ENCODE measurements at places on chromosomes 2 and 18.

- DNase-seq, result no peak
Observed at GRCh38 chr2:241728627-241729026, 5.8 kb upstream of the D2HGDH start.

DNA sequence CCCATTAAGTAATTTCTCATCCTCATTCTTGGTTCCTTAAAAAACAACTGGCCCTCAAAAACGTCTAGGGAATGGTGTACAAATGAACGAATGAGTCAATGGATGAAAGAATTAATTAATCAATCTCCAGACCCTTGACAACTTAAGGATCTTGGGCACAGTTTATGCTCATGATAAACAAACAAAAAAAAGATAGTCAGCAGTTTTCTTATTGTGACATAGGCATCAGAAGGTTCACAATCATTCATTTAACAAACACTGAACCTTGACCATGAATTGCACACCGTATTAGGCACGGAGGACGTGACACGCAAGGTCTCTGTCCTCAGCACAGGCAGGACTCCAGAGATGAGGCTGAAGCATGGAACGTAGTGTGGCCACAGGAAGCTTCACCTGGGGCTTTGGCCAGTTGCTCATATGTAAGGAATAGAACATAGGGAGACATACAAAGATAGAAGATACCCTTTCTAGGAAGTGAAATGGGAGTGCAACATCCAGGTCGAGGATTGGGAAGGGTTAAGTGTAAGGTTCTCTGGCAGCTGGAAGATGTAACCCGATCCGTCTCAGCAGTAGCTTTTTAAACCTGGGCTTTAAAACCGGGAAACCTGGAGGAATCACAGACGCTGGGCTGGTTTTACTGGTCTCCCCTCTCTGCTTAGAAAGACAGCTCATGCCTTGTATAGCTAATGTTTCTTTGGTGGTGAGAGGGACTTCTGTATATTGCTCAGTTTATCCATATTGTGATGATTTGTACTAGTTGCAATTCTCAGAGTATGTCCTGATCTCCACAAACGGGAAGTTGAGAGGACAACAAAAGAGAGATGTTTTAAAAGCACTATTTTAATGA, 8.9 kb upstream of the LTBP1 start:
- DNase-seq, result no peak

GRCh38 chr18:58095655-58096054, 51.6 kb downstream of the NEDD4L start:
- no peak for DNase-seq

DNA sequence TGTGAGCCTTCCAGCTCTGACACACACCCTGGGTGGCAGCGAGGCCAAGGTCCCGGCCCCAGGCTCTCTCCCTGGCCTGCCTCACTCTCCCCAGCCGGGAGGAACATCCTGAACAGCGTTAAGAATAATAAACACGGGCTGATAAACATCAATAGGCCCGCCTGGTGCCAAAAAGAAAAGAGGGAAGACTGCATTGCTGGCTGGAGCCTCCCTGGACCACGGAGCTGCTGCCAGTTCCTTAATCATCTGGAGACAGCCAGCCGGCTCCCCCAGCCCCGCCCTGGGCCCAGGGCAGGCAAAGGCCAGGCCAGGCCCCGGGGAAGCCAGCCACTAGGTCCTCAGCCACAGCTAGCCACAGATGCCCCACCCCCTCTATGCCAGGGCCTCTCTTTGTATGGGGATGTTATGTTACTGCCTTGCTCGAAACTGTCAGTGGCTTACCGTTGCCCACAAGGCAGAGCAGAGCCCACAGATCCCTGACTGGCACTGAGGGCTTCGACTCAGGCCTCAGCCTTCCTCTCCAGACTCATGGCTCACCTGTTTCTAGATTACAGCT, 293.7 kb downstream of the DYSF start:
- no peak for DNase-seq

DNA sequence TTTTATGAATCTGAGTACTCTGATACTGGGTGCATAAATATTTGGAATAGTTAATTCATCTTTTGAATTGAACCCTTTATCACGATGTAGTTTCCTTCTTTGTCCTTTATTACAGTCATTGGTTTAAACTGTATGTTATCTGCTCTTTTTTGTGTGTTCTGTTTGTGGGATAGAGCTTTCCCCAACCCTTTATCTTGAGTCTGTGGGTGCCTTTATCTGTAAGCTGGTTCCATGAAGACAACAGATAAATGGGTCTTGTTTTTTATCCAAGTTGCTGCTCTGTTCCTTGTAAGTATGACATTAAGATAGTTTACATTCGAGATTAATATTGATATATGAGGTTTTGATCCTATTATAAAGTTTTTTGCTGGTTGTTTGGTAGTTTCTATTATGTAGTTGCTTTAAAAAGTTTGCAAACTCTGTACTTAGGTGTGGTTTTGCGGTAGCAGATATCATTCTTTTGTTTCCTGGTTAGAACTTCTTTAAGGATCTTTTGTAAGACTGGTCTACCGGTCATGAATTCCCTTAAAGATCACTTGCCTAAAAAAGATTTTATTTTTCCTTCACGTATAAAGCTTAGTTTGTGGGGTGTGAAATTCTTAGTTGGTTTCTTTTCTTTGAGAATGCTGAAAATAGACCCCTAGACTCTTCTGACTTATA, 1451.3 kb upstream of the SLC39A10 start:
- DNase-seq, result no peak

DNA sequence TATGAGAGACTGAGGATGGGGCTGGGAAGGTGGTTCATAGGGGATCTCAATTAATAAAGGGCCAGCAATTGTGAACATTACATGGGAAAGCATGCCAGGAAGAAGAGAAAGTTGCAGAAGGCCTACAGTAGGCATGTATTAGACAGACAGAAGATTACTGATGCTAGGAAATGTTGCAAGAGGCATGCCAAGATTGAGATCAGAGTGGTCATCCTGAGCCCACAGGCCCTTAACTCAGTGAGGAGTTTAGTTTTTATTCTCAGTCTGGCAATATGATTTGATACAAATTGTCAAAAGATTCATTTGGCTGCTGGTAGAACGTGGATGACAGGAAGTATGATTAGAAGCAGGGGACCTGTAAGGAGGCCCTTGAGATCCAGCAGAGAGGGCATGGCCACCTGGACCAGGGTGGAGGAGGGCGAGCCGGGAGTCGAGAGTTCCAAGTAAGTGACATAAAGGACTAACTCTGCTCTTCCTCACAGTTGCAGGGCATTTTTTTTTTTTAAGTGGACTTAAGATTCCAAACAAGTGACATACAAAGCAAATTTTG, 54.9 kb downstream of the EPHA4 start:
- DNase-seq, result no peak

DNA sequence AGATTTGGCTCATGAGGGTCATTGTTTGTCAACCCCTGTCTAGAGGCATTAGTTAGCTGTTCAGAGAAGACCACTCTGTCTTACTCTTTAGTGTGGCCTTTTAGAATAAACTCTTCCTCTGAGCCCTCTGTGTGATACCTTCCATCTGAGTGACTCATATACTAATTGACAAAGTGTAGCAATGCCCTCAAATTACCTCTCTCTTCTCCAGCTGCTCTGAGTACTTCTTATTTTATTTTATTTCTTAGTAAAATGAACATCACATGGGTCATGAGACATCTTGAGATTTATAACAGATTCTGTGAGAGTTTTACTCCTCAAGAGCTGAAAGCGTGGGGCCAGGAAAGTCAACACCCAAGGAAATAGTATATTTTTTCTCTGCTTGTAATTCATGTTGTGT, 67.4 kb downstream of the KCTD18 start:
- DNase-seq, result no peak

DNA sequence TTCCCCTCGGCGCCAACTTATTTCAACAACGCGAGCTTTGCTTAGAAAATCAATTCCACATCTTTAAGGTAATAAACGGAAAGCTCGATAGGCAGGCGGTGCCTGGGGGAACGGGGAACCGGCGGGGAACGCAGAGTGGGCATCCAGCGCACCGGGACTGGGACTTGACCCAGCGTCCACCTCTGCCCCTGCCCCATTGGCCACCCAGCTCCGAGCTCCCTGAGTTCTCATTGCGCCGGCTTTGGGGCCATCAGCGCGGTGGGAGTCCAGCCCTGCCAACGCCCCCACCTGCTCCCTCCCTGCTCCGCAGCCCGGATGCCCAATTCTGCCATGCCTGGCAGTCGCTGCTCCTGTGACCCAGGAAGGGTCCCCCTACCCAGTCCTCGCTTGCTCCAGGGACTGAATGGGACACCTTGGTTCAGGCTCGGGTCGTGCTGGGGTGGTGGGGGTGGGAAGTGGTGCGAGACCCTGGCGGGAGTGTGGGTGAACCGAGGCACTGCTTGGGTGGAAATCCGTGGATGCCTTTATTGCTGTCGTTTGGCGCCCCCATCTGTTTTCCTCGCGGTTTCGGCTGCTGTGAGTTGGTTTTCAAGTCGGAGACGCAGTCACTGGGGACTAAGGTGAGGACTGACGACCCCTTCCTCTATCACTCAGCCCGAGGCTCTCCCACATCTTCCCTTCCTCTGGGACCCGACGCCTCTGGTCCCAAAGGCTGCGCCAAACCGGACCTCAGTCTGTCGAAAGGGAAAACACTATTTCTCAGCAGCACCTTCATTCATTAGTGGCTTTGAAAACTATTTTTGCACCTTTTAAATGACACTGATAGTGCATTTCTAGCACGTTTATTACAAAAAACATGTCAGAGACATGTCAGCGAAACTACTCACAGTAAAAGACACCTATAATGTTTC, 2.4 kb upstream of the EVX2 start:
- DNase-seq, result peak; percentile 9

GRCh38 chr2:124025171-124025580, at the start of gene CNTNAP5:
Gene CNTNAP5, plus strand, starts transcription at chr2:124025287. Its CDS starts 364 bp downstream, at chr2:124025651.
- DNase-seq, result no peak

DNA sequence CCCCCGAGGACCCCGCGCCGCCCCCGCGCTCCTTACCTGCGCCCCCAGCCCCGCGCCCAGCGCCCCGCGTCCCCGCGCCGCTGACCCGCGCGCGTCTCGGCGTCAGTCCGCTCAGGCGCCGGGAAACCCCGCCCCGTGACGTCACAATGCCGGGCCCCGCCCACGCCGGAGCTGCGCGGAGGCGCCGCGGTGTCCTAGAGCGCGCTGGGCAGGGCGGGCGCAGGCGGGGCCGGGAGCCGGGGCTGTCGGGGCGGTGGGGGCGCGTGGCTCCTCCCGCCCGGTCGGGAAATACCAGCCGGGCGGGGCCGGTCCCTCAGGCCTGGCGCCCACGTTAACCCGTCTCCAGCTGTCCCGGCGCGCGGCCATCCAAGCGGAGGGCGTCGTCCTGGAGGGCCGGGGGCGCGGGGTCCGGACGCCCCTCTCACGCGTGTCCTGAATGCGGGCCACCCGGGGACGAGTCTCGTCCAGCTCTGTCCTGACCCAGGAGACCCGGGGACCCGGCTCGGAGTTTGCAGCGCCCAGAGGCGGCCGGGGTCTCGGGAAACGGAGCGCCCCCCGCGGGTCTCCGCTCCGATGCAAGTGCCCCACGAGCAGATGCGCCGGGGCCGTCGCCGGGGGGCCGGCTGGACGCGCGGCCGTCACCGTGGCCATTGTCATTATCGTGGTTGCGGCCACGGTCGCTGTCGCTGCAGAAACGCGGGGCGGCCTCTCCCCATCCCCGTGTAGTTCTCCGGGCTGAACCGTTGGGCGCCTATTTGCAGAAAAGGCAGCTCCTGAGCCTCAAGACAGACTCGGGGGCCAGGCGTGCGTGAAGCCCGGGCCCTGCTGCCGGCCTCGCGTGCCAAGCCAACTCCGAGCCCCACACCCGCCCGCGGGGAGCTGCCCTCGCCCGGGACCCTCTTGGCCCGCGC, at the start of gene SLC66A2:
Gene SLC66A2, minus strand, starts transcription at position 109 of the 911 bp plus-strand sequence. CDS start 727 bp downstream, outside the sequence.
- peak; percentile 90 for DNase-seq

DNA sequence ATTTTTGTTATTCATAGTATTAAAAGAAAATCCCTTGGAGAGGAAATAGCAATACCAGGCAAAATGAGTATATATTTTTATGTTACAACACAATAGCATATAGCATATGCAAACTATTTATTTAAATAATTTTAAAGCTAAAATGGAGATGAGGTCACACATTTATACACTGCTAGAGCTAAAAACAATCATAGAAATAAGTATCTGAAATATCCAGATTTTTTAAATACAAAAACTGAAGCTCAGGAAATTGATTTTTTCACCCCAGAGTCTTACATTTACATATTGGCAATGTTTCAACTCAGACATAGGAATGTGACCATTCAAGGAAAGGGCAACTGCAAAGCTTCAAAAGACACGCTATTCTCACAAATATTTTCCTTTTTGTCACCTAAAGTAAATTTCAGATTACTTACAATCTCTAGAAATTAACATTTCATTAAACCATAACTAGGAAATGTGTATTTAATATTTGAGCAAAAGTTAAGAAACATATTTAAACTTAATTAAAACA, 8.9 kb downstream of the TFPI start:
- DNase-seq, result no peak

DNA sequence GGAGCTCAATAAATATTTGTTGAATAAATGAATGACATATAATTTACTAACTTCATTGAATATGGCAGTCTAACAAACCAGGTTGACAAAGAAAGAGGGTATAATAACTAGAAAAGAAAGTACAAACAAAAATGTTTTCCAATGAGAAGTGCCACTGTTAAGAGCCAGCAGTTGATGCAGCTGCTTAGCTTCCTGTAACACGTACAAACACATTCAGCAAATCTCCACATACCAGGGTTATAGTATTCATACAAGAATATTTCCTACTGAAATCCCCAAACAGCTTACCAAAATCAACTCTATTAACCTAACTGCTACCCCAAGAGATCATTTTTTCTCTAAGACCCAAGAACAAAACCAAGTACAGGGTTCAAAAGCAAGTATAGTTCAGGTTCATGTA, 77.7 kb downstream of the THADA start:
- DNase-seq, result no peak

DNA sequence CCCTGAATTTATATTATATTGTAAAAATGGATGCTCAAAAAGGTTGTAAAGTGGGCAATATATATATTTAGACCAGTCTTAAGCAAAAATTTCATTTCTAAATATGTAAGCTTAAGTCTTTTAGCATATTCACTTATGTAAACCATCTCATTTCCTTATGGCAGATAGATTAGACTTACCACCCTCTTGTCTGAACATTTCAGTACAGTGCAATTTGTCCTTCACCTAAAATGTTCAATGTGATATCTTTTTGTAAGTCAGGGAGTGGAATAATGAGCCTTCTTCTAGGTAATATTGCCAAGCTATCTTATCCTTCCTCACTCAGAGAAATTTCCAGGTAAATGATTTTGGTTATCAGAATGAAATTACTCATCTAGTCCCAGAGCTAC, 92.3 kb downstream of the KLF7 start:
- DNase-seq, result no peak

GRCh38 chr2:237859533-237860272, at the start of gene RAMP1:
Gene RAMP1, plus strand, starts transcription at chr2:237859623. Its CDS starts 53 bp downstream, at chr2:237859676.
- DNase-seq, result no peak

DNA sequence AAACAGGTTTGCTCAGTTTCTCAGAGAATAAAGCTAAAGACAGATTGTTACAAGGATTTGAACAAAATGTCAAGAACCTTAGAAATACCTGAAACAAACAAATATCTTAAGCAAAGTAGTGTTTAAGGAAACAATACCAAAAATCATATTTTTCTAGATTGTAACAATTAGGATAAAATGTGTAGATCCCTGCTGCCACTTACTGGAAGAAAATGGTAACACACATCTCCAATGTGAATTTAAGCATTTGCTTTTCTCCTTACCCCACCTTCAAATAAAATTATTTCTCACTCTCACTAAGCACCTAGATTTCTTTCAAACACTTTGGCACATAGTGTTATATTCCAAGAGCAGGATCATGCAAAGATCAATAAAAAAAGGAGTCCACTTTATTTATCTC, 34.9 kb downstream of the SUCLG1 start:
- no peak for DNase-seq

Data from hematopoietic multipotent progenitor cell treated with erythropoietin and hydrocortisone succinate and interleukin-3 and kit ligand, for 15 days (in vitro differentiated cells).